ENCODE measurements at places on chromosomes 6 and 20.

DNA sequence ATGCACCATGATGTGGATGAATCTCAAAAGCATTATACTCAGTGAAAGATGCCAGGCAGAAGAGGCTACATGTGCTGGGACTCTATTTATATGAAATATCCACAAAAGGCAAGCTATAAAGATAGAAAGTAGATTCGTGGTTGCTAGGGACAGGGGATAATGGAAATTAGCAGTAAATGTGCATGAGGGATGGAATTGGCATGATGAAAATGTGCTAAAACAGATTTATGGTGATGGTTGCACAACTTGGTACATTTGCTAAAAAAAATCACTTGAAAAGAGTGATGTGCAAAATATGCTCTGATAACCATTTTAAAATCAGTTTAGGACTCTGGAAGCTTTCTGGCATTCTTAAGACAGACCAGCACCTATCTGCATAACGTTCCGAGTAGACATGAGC lies 61.6 kb downstream of the ALDH8A1 start:
- DNase-seq: no peak

- DNase-seq: no peak
Observed at GRCh38 chr6:16947375-16948015, 154.4 kb upstream of the STMND1 start.

- DNase-seq: no peak
Observed at GRCh38 chr6:63739094-63739687, 103.6 kb downstream of the PHF3 start.

- no peak for DNase-seq
Observed at GRCh38 chr6:1470040-1470439, 80.7 kb downstream of the FOXF2 start.

DNA sequence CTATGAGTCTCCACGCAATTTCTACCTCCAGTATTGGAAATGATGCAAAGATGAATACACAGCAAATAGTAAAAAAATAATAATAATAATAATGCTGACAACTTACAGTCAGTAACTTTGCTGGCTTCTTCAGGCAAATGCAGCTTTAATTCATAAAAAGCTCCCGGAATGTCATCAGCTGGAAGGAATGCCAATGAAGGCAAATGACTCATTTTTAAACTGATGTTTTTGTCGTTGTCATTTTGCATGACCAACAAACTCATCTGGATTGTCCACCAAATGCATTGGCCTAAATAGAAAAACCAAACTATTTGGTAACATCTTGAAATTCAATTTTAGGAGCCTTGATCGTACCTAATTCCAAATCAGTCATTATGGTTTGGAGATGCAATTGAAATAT lies 217.1 kb downstream of the ALDH8A1 start:
- no peak for DNase-seq

DNA sequence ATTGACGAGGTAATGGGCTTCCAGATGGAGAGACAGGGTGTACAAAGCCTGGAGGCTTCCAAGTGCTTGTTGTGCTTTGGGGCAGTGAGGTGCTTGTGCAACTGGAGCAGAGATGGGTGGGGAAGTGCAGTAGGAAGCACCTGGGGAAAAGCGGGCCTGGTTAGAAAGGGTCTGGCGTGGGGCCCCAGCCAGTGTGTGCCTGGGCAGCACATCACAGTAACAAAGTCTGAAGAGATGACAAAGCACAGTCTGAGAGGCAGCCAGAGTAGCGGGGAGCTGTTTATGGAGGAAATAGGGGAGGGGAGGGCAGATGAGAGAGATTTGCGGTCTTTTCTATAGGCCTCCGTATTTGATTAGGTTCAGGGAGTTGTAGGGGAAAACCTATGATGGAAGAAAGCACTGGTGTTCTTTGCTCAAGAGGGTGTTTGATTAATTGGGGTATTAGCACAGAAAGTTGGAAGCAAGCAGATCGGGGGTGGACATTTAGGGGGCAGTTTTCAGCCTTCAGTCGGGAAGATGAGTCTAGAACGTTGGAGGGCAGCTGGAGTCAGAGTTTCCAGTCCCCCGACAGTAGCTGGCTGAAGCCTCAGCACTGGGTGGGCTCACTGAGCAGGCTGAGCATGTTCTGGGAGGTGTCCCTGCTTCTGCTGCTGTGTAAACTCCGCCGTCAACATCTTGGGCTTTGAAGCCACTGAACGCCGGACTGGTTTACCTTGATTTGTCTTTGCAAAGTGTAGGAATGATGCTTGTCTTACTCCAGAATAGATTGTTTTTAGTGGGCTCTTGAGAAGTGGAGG lies 15.5 kb upstream of the MROH8 start:
- no peak for DNase-seq

- no peak for DNase-seq
Observed at GRCh38 chr20:35297740-35298139, 5.5 kb upstream of the FAM83C start.

- DNase-seq: no peak
Observed at GRCh38 chr6:112232845-112233256, 21.5 kb downstream of the LAMA4 start.
